ENCODE measurements at places on chromosomes 2 and 18.

- DNase-seq = peak; percentile 76
Measured at GRCh38 chr2:207166349-207167098, 776 bp upstream of the KLF7 start.

DNA sequence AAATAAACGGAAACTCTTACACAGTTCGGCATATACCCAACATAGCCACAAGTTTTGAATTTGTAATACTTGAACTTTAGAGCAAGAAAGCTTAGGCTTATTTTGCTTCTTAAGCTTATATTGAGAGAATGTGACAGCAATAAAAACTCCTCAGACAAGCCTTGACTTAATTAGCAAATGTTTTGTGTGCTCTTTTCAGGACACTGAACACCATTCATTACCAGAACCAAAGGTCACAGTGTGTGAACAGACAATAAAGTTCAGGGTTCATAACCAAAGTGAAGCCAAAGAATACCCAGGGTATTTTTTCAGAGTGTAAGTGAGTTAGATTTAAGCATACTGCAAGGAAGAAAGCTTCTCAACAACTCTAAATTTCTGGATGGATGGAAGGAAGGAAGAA, 605.8 kb downstream of the METTL4 start:
- no peak for DNase-seq

- no peak for DNase-seq
Measured at GRCh38 chr2:207724113-207724512, 12.7 kb downstream of the CCNYL1 start.

- no peak for DNase-seq
Measured at GRCh38 chr2:62550461-62550860, 44.5 kb upstream of the TMEM17 start.

DNA sequence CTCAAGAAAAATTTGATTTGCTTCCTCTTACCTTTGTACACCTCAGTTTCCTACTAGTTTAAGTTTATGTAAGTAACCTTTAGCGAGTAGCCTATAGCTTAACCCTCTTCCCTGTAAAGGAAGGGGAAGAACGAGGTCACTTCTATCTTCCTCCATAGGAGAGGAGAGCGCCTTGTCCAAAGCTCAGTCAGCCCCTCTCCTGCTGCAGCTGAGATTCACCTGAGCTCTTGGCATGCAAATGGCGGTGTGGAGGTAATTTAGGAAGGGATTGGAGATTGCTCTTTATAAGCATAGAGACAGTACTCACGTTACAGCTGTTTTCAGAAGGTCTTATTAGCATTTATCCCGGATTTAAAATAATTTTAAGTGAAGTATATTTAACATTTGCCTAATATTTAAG, 27.8 kb upstream of the SERPINB12 start:
- no peak for DNase-seq

GRCh38 chr18:44143072-44143471, 537.6 kb upstream of the SETBP1 start:
- no peak for DNase-seq

All from SW480 (cell line).